ENCODE measurements at places on chromosomes 7 and 10.

DNA sequence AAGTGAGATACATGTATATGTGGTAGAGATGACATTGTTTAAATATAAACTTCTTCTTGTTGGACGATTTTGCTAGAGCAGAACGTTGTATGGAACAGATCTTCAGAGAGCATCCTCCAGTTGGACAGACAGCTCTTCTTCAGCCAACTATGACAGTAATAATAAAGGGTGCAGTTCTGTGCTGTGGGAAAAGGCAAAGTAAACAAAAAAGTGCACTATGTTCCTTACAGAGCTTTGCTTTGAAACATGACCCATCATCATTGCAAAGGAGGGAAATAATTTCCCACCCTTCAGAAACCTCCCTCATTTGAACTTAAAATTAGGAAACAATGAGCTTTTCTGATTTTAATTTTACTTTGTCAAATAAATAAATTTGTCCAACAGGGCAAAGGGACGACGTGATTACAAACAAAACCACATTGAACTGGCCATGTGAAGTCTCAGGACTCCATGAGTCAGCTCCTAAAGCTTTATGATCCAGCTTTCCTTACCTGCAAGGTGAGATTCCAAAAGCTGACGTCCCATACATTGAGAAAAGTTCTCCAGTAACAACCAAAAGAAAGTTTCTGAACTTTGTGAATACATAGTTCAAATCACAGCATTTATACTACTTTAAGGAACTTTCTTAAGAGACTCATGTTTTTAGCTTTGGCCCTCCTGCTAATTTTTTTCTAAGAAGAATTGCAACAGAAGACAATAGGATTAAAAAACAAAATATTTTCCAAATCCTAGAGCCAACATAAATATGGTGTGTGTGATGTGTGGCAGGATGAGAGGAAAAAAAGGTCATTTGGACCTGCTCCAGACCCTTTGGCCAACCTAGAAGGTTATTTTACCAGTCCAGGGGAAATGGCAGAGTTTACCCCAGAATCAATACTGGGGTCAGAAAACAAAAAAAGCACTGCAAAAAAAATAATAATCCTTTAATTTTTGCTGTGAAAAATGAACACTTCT is 565.4 kb upstream of the NRP1 start:
- DNase-seq: no peak

DNA sequence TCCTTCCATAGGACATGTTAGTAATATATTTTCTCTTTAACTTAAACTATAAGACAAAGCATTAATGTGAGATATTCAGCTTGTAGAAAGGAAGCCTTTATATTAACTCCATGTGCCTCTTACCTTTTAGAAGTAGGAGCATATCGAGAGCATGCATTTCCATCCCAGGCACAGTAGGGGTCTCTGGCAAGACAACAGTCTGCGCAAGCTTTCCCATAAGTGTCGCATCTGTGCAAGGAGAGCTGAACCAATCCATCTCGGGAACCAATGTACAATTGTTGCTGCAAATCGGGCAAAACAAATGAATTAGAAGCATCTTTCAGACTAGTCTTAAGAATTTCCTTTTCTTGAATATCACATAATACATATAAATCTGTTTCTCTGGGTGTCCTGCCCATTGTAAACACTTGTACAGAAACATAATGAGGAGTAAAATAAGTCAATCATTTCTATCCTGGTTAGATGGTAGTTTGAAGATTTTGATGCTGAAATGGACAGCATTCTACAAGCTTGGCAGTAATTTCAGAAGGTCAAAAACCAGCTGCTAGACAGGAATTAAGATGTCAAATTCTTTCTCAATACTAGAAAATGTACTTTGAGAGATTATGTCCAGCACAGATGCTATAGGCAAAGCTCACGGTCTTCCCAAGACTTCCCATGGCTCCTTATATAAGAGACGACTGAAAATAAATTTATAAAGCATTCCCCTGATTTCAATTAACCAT is 171.8 kb downstream of the SEMA3D start:
- DNase-seq: no peak

DNA sequence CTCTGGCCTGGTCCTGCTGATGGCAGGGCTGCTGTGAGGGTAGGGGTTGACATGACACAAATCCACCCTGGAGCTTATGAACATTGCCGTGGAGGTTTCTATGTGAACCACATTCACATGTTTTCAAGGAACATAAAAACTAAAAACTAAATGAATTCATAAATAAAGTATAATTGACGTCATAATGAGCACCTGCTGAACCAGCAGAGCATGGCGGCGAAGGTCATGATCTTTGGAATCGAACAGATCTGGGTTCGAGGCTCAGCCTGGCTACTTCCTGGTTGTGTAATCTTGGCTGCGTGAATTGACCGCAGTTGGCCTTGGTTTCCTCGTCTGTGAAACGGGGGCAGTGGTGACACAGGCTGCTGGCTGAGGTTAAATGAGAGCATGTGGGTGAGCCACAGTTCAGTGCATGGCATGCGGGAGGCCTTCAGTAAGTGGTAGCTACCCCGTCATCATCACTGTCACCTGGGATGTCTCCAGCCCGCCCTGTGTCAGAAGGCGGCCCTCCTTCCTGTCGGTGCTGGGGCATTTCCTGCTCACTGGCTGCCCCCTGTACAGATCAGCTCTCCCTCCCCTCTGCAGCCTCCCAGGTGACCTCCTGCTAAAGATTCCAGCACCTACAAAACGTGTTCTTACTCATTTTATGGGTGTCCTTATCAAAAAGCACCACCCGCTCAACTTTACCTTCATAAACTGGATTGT is 190.3 kb upstream of the SHH start:
- DNase-seq: peak; percentile 39

- no peak for DNase-seq
Observed at GRCh38 chr10:14500172-14500765, 169.5 kb upstream of the FRMD4A start.

DNA sequence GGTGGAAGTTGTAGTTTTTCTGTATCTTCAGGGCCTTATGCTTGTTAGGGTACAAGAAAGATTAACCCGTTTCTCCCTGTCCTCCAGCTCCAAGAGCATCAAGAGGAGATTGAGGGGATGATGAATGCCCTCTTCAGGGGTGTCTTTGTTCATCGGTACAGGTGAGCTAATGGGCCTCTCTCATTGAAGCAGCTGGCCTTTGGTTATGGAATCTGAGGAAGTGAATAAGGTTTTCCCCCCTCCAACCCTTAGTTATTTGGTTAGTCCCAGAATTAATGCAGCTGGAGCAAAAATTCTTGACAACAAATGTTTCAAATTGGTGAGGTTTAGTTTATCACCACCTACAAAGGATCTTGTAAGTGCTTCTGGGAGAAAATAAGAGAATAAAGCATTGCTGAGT is 17.5 kb downstream of the STAG3 start:
- no peak for DNase-seq

- peak; percentile 65 for DNase-seq
Observed at GRCh38 chr7:100896732-100897608, 1.3 kb upstream of the ACHE start.

DNA sequence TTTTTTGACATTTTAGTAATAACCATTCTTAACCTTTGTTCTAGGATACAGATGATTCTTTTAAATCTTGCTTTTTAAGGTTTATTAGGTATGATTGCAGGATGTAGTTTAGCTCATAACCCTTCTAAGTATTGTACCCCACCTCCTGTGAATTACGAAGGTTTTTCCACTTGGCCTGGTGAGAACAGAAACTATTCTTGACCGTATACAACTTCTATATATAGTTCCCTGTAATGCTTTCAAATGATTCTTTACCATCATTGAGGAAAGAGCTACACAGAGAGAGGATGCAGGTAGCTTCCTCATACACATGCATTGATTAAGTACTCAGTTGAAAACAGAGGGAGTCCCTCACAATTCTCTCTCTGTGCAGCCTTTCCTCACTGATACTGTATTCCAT is 86.3 kb downstream of the PALS2 start:
- DNase-seq: no peak

- no peak for DNase-seq
Observed at GRCh38 chr10:6674291-6674690, 94.2 kb upstream of the PRKCQ start.

DNA sequence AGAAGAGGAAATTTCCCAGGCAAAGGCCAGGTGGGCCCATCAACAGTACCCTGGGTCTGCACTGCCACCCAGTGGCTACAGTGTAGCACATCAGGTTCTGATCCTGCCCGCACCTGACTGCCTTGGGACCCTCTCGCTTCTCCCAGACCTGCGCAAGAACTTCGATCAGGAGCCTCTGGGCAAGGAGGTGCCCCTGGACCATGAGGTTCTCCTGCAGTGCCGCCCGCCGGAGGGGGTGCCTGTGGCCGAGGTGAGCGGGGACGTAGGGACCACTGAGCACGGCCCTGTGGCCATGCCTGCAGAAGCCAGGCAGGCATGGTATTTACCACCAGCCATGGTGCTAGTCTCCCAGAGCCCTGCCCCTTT is 33.9 kb upstream of the SLC29A3 start:
- peak; percentile 63 for DNase-seq

DNA sequence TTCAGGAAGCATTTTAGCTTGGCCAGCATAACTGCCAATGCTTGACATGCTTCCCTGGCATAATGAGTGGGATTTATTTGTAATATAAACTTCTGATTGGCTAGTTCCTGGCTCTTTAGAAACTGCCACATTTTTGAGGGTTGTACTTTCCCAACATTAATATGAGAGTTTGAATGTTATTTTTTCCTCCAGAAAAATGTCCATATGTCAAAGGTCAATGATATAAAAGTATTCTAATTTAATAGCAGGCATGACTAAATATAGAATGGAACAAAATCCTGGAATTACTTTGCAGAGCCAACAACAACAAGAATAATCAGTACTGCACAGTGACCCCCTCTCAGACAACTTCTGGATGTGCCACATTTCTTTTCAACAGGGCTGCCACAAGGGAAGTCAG is 352.6 kb downstream of the PRPF18 start:
- DNase-seq: no peak

GRCh38 chr7:152336754-152337368 is 98.9 kb downstream of the KMT2C start:
- DNase-seq: peak; percentile 83
